ENCODE measurements at places on chromosomes 16 and 17.

DNA sequence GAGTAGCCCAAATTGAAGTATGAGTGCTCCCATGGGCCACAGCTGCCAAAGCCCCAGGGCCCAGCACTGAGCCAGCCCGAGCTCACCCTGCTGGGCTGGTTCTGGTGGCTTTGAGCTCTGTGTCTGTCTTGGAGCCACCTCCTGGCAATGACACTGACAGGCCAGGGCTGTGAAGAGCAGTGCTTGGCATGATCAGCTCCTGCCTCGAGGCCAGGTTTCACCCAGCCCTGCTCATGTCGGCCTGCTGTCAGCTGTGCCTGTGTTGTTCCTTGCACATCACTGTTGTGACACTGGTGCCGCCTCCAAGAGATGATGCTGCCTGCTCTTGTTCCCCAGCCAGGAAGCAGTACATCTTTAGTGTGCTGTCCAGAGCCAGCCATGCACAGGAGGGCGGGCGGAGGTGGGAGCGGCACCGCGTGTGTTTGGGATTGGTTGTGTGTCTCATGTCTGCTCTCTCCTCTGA, 26.0 kb downstream of the PLD6 start:
- DNase-seq = no peak

DNA sequence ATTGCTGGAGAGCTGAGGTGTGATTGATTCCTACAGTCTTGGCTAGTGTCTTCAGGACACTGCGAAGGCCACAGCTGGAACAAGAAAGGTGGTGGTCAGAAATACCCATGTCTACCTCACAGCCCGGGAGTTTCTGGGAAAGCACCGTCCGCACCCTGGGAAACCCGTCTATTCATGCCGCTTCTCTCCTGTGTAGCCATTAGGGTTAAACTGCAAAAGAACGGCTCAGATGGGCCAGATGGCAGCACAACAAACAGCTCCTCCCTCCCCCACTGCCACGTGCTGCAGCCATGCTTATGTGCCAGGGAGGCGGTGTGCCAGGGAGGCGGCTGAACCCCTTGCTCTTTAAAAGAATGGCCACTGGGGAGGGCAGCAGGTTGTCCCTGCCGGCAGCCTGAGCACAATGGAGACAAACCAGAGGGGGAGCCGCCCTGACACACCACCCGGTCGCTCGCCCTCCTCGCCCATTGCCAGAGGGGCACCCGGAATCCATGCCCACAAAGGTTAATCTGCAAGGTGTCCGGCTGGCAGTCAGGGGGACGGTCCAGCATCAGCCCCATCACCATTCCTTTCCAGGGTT, 65.2 kb downstream of the CYTH1 start:
- DNase-seq = no peak

DNA sequence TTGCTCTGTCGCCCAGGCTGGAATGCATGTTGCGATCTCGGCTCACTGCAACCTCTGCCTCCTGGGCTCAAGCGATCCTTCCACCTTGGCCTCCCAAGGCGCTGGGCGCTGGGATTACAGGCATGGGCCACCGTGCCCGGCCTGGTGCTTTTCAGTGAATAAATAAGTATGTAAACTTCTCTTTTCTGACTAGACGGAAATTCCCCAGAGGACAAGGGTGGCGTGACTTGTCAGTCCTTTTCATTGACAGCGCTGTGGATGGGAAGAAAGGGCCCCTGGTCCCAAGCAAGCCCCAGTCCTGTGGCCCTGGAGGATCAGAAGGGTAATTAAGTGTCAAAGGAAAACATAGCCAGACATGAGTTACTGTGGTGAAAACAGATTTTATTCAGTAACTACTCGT, 9.6 kb upstream of the SPN start:
- DNase-seq = no peak

DNA sequence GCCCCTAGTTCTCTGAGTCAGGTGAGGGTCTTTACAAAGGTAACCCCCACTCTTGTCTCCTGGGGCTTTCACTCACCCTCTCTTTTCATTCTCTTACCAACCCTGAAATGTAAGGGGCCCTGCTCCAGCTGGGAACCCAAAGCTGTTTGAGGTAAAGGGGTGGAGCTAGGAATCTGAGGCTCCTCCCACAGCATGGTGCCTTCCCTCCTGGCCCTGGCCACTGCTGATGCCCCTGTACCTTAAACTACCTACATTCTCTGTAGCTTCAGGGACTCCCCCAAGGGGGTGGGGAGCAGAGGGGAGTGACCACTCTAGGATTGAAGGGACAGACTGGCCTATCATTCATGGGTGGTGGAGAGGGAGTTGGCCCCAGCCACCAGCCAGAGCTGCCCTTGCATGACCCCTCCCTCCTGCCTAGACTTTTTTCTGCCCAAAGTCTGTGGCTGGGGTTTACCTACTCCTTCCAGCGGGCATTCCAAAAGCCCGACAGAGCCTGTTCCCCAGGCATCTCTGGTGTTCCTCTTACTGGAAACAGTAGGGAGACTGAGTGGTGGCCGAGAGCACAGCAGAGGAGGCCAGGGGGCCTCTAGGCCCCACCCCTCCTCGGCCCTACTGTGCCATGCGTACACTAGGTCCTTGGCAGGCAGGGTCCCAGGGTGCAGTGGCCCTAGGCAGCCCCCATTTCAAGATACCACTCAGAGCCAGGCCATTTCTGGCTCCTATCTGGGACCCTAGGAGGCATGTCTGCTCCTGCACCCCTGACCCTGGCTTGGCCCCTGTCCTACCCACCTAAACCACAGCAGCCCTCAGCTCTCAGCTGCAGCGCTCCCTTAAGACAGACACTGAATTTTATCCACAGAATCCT, 9.5 kb downstream of the DOK4 start:
- DNase-seq = no peak

DNA sequence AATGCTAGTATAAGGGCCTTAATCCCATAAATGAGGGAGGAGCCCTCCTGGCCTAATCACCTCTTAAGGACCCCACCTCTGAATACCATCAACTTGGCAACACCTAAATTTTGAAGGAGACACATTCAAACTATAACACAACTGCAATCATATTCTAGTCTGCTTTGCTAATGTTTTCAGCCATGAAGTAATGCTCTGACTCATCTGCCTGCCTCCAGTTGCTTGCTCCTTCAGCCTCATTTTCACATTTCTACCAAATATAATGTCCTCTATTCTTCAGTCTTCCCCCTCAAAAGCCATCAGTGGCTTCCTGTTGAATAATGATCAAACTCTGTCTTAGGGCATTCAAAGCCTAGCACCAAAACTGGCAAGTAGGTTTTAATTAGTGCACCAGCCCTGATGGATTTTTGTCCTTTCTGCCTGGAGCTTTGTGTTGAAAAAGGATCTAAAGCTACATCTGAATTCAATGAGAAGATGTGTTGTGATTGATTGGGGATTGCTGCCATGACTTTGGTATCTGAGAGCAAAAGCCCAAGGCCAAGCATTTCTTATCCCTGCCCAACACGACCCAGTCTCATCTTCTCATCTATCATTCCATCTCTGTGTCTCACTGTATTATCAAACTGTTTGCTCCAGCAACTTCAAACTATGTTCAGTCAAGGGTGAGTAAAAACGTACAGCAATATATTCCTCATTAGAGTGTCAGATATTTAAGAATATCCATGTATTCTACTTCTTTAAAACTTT, 140.8 kb upstream of the ELAC2 start:
- DNase-seq = no peak

DNA sequence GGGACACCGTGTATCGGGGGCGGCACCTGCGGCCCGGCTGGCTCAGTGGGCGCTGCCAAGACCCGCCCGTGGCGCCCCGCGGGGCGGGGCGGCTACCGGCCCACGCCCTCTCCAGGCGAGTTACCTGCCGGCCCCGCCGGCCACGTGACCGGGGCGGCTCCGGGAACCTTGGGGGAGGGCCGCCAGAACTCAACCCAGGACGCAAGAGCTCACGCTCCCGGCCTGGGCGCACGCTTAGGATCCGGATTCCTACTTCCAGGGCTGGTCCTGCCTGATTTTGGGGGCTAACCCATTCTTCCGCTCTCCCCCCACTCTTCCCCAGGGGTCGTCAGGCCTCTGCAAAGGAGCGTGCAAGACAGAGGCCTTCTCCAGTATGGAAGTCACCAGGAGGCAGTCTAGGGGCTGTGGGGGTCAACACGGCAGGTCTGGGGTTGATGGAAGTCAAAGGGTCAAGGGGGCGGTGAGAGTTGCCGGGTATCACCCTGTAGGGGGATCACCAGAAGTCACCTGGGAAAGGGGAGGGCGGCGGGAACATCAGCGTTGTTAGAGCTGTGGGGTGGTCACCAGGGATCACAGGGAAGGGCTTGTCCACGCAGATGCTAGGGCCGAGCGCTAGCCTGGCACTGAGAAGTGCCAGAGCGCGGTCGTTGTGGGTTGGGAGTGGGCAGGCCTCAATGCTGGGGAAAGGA, 354 bp upstream of the ESRP2 start:
- no peak for DNase-seq

GRCh38 chr16:88665570-88665969, 2.7 kb upstream of the MVD start:
- no peak for DNase-seq

DNA sequence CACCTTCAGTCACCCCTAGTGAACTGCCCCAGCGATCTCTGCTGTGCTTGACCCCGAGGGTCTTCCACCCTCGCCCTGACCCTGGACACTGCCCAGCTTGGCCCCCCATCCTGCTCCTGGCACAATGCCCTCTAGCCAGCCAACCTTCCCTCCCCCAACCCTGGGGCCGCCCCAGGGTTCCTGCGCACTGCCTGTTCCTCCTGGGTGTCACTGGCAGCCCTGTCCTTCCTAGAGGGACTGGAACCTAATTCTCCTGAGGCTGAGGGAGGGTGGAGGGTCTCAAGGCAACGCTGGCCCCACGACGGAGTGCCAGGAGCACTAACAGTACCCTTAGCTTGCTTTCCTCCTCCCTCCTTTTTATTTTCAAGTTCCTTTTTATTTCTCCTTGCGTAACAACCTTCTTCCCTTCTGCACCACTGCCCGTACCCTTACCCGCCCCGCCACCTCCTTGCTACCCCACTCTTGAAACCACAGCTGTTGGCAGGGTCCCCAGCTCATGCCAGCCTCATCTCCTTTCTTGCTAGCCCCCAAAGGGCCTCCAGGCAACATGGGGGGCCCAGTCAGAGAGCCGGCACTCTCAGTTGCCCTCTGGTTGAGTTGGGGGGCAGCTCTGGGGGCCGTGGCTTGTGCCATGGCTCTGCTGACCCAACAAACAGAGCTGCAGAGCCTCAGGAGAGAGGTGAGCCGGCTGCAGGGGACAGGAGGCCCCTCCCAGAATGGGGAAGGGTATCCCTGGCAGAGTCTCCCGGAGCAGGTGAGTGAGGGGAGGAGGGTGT, at the start of gene TNFSF13:
Gene TNFSF13, plus strand, starts transcription at position 207 of the 776 bp plus-strand sequence. Its CDS starts 290 bp downstream, at position 497.
- no peak for DNase-seq

DNA sequence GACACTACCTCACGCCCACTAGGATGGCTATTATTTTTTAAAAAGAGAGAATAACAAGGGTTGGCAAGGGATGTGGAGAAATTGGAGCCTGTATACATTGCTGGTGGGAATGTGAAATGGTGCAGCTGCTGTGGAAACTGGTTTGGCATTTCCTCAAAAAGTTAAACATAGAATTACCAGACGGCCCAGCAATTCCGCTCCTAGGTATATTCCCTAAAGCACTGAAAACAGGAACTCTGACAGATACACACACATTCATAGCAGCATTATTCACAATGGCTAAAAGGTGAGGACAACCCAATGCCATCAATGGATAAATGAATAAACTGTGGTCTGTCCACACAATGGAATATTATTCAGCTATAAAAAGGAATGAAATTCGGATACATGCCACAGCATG, 60.3 kb upstream of the CBX4 start:
- DNase-seq = no peak

GRCh38 chr16:89599451-89599858, 14.0 kb upstream of the DPEP1 start:
- no peak for DNase-seq

- no peak for DNase-seq
These were observed 143.1 kb downstream of the GSG1L start for GRCh38 chr16:27920391-27920891.

- no peak for DNase-seq
These were observed 17.2 kb upstream of the ALOX15 start for GRCh38 chr17:4658478-4659305.

DNA sequence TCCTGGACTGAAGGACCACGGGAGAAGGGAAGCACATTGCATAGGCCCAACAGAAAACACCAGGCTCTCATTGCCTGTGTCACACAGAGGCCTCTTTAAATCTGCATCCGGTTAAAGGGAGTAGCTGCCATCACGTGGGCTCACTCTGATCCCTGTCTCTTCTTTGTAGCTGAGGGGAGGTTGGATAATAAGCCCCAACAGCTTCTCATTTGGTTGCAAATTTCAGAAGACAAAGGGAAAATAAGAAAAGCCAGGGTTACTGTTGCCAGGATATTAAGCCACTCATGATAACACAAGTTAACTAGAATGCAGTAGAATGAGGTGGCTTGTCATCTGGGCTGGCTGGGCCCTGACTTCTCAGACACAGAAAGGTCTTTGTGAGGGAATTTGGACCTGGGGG, 325.1 kb upstream of the ERCC4 start:
- DNase-seq = no peak
